ENCODE measurements at places on chromosomes 6 and 20.

GRCh38 chr6:106882601-106883518 is 91.7 kb downstream of the CD24 start:
- no peak for DNase-seq

DNA sequence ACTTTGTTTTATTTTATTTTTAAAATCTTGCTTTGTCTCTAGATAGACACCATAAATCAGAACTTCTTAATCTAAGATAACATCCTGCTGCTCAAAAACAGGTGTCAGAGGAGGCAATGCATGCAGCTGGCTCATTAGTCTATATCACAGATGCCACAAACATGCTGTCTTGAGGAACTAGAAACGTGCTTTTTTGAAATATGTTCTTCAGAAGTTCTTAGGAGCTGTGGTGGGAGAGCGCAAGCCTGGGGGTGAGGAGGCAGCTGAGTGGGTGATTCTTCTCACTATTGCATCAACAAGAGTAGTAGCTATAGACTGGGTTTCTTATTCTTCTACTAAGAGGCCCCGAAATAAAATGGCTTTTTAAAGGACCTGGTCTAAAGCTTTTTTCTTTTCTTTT is 23.4 kb downstream of the IL22RA2 start:
- no peak for DNase-seq

- DNase-seq, result no peak
These were observed 12.9 kb downstream of the SNPH start for GRCh38 chr20:1278993-1279392.

DNA sequence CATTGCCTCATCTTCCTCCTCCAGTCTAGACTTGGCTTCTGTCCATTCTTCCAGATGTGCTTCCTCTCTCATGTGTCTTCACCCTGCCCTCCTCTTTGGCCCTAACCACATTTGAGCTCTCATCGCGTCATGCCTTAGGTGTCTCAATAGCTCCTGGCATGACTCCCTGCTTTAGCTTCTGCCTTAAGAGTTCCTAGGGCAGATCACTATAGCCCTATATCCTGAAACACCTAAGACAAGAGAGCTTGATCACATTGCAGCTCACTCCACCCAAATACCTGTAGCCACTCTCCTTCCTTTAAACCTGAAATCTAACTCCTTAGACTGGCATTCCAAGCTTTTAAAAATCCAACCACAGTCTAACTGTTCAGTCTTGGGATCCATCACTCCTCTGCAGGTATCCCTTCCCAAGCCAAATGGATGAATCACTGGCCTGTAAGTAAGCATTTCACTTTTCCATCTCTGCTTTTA is 69.0 kb upstream of the STXBP5 start:
- no peak for DNase-seq

DNA sequence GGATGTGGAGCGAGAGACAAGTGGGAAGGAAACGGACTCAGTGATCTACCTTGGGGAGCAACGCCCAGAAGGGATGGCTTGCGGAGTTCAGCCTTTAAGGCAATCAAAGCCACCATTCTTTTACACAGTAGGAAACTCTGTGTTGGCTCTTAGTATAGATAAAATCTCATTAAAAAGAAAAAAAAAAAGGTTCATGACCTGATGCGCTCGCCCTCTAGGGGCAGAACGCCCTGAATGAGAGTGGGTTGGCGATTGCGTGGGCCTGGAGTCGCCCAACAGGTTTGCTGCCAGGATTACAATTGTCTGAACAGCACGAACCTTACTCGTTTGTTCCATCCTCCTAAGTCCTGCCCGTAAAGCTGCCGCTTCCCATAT is 1.2 kb downstream of the TPD52L1 start:
- DNase-seq, result no peak

DNA sequence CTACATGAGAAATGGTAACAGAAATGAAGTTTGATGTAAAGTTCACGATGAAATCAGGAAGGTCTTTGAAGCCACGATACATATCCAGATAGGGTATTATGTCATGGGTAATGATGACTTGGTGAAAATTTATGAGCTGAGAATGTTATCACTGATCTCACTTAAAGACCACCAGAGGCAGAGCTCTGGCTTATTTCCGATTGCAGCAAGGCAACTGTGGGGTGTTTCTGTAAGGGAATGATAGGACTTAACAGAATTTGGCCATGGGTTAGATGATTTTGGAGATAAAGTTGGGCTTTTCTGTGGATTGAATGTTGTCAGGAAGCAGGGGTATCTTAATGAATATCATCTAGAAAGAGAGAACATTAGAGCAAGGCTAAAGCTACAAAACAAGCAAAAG is 508.4 kb downstream of the HDGFL1 start:
- DNase-seq, result no peak

- no peak for DNase-seq
These were observed 234.3 kb downstream of the UTRN start for GRCh38 chr6:144519426-144519825.

DNA sequence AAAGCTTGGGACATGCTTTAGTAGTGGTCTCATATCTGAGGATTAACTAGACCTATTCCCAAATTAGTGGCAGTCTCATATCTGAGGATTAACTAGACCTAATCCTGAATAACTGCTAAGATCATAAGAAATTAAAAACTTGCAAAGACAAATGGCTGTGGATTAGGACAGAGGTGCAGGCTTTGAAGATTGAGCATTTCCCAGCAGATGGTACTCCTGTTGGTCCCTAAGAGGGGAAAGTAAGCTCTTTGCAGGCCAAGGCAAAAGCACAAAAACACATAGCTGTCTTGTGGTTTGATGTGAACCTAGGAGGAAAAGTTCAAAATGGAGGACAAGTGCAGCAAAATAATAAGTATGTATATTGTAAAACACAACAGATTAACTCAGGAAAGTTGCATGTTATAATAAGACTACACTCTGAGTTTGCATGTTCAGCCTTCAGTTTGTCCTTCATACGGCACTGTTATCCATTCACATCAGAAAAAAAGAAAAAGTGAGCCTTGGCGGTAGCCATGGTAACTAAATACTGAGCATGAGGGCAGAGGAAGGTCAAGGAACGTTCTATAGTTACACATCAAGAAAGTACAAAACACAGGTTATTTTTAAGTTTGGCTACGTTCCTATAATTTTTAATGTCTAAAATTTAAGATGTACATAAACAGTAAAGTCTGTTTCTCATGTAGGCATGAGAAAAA is 62.8 kb downstream of the FILIP1 start:
- no peak for DNase-seq

- DNase-seq, result no peak
These were observed 1044.6 kb upstream of the GJE1 start for GRCh38 chr6:141088171-141088570.

- no peak for DNase-seq
These were observed 19.0 kb downstream of the PACSIN1 start for GRCh38 chr6:34484899-34485298.

DNA sequence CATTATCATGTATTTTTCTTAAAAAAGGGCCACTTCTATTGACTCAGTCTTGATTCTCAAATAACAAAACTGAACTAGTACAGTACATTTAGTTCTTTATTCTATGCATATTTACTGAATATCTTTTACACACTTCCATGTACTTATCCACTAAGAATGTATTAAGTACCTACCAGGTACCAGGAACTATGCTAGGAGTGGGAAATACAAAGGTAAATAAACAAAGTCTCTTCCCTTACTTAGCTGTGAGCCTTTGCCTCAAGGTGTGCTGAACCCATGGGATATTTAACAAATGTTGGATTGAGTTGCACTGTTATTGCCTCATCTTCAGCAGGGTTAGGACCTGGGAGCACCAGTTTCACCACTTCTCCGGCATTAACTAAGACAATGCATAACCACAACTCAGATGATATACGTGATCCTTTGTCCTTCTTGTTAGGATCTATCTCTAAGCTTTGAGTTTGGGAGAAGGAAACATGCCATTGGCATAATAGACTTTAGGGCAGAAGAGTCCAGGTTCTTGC is 533.9 kb downstream of the TFAP2B start:
- no peak for DNase-seq

GRCh38 chr6:37628611-37629320 is 68.9 kb downstream of the MDGA1 start:
- DNase-seq, result no peak

- DNase-seq, result no peak
These were observed 322.1 kb downstream of the RNGTT start for GRCh38 chr6:88641178-88641903.

GRCh38 chr6:90072501-90072900 is 178.2 kb downstream of the GJA10 start:
- DNase-seq, result no peak

DNA sequence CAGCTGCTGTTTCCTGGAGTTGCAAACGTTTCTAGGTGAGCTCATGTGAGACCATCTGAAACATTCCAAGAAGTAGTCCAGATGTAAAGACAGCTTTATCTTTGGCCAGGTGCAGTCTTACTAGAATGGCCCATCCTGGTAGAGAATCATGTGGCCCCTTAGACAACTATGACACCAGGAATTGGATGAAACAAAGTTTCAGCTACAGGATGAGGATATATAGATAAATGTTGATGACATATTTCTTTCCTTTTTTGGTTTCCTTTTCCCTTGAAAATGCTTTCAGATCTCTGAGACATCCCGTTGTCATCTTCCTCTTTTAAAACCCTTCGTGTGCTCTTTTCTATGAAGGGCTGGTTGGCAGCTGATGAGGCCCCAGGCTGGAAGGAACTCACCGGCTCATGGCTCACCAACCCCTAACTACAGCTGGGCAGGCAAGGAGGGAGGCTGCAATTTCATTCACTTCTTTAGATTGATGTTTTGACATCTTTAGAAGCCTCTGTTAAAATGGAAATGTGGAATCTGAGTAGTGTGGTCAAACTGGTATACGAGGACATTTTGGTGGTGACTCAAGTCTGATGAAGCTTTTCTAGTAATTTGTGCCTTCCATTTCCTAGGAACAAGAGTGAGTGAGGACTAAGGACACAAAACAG is 167.9 kb upstream of the TNFAIP3 start:
- DNase-seq, result no peak

GRCh38 chr20:50303573-50304500 is 113.2 kb downstream of the CEBPB start:
- no peak for DNase-seq

DNA sequence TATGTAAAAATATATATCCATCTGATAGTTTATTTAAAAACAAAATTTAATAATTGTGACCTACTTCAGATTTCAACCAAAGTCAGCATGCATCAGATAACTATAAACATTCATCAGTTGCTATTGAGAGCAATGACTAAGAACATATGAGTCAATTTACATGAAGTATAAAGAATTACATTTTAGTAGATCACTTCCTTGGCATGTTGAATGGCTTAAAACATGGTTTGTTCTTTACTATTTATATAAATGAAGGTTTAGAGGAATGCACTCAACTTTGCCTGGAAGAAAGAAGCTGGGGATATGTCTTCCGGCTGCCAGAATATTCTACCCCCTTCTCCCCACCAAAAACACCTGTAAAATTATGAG is 6.4 kb upstream of the FAM217A start:
- no peak for DNase-seq

- no peak for DNase-seq
These were observed 123.2 kb downstream of the PRND start for GRCh38 chr20:4844751-4845465.

DNA sequence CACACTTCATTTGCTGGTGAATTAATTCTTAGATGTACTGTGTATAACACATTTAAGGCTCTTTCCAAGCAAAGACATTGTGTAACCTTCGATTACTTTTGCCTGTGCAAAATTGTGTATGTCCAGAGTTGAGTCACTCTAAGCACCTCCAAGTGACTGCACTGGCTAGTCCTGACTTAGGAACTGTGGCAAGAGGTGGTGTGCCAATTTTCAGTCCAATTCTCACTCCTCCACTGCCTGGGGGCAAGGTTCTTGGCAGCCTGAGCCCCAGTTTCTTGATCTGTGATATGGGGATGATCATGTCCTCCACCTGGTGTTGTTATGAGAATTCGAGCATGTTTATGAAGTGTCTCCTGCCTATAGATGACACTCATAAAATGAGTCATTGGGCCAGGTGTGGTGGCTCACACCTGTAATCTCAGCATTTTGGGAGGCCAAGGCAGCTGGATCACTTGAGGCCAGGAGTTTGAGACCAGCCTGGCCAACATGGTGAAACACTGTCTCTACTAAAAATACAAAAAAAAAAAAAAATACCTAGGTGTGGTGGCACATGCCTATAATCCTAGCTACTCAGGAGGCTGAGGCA is 105.3 kb upstream of the CDYL start:
- no peak for DNase-seq
